ENCODE measurements at places on chromosomes 7 and 10.

- no peak for DNase-seq
These were observed 86.5 kb upstream of the CXCL12 start for GRCh38 chr10:44471410-44471809.

DNA sequence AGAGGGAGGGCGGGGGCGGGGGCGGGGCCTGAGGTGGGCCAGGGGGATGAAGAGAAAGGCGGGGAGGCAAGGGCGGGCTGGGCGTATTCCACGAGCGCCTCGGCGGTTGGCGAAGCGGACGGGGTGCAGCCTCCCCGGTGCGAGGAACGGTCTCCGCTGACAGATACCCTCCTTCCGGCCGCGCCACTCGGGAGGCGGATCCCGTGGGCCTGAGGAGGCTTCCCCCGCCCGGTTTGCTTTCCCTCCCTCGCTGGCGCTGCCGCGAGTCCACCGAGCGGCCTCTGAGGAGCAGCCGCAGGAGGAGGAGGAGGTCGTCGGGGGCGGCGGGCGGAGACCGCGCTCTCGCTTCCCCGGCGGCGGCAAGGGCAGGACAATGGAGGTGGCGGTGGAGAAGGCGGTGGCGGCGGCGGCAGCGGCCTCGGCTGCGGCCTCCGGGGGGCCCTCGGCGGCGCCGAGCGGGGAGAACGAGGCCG, at the start of gene TRIM24:
Gene TRIM24, plus strand, starts transcription at position 84 of the 473 bp plus-strand sequence. Its CDS starts 290 bp downstream, at position 374.
- DNase-seq = peak; percentile 84

DNA sequence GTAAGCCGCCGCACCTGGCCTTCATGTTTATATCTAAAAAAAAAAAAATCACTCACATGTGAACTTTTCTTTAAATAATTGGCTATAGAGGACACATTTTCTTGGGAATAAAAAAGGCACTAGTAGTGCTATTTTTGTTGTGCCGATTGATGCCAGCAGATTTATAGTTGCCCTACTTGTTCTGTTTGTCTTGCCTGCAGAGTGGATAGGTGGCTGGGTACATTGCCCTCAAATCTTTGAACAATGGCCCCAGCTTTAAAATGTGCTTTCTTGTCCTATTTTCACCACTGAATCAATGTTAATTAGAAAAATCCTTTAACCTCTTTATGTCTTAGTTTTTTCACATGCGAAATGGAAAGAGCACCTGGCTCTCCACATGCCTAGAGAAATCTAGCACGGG, 30.1 kb upstream of the ZNRF2 start:
- DNase-seq = no peak

DNA sequence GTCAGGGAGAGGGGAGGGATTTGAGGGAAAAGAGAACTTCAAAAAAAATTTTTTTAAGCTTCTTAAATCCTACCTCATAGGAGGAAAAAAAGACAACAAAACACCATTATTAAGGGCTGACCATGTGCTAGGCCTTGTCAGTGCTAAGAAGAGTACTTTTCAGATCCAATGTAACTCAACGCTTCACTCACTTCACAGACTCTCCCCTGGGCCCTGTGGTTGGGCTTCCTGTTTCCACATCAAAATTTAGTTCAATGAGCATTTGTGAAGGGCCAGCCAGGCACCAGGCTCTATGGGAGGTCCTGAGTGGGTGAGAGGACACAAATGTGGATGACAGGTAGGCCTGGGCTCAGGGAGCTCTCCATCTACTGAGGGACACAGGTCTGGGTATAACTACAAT, 249.8 kb downstream of the PTEN start:
- DNase-seq = no peak

GRCh38 chr7:44772867-44773266, 23.6 kb upstream of the PPIA start:
- no peak for DNase-seq

DNA sequence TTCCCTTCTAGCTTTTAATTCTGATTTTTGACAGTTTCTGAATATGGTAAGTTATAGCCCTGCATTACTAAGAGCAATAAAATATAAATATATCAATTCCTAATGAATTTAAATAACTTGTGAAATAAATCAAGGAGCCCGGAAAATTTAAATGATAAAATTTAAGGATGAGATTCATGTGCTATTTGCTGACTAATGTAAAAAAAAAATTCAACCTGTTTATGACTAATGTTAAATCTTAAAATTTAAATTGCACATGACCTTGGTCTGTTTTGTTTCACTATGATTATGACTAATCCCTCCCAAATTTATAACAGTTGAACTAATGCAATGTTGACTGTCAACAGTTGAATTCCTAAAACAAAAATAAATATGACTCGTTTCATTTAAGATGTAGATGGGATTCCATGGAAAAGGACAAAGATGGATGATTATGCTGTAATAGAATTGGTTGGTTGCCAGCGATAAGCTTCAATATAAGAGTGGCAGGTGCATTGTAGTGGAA, 419.9 kb downstream of the NRG3 start:
- DNase-seq = no peak

DNA sequence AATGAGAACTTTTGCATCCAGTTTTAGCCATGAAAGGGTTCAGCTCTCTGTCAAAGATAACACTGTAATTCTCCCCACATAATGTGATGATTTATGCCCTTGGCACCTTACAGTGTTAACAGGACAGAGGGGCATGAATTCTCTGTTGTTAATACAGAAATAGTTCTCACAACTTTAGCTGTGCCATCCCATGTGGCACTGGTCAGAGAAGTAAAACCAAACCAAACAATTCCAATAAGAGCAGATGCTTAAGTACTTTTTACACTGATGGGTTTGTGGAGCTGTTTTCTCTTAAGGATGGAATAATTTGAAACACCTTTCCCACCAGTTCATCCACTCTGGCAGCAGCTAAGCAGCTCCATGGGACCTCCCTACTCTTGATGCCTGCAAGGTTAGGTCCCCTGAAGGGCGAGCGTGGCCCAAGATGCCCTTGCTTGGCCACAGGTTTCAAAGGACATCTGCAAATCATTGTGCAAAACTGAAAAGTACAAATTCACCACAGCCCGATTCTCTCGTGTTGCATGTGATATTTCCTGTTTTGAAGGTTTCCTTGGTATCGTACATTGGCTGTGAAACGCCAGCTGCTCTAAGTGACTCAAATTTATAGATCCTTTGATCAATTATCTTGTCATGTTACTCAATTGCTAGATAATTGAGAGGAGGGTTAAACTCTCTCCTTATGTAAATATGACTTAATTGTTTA, 82.5 kb upstream of the CREB5 start:
- no peak for DNase-seq

DNA sequence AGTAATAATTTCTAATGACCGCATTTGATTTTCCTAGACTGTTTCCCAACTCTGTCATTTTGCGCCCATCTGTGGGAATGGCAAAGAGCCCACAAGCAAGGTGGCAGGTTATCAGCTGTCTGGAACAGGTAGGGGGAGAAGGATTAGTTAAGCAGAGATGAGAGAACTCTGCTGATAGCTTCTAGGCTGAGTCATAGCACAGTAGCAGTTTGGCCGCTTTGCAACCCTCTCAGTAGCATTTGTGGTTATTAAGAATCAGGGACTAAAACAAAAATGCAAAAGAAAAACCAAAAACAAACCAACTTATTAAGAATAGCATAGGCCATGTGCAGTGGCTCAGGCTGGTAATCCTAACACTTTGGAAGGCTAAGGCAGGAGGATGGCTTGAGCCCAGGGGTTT, 602.7 kb upstream of the SORCS1 start:
- DNase-seq = no peak

Measured in AG09309 (cell line).